Activated CD4-positive, alpha-beta memory T cell treated with anti-CD3 and anti-CD28 coated beads, Interleukin-2, amount 10 ng/mL, durations not matched to agents 7 days and 5 days (primary cell): ENCODE measurements at places on chromosomes 4 and X. TPM values are rescaled to one million over a fixed set of nuclear protein-coding genes. Genes with fewer than 3 reads are reported as not detected.

SMIM43 gene
- not detected for total RNA-seq

MAOB gene
- total RNA-seq, result not detected

HSD17B13 gene
- total RNA-seq, result 0.10 TPM

GASK1B gene
- not detected for total RNA-seq

ZNF141 gene
- total RNA-seq, result 22.1 TPM

DNA sequence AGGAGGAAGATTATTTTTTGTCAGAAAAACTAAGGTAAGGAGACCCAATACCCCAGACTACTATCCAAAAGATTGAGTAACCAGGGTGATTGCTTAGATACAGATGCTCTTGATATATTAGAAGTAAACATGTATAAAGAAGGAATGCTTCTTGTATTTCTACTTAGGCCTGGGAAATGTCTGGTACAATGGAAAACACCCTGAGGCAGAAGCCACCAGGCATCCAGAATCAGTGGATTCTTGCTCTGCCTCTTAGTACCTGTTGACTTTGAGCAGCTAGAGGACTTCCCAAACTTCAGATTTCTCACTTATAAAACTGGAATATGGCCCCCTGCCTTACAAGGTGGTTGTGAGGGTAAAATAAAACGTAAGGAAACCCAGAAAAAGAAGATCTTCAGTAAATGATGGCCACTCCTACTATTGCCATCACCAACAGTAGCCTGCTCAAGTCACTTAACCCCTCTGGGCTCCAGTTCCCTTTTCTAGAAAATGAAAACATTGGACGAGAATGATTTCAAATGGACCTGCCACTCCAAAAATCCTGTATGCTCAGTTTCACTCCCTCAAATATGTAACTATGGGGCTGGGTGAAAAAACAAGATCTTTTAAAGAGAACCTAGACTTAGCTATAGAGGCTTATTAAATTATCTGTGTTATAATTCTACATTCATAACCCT, 56.6 kb downstream of the AMELX start:
- H3K36me3 ChIP-seq, result no peaks in the 10 kb centered on the region
- no peak overlapping the region for H3K4me3 ChIP-seq
- no peaks in the 10 kb centered on the region for H3K27me3 ChIP-seq
- no peak overlapping the region for H3K27ac ChIP-seq
- H3K4me1 ChIP-seq, result no peaks in the 10 kb centered on the region
- DNase-seq, result no peak

- no peak overlapping the region for H3K27ac ChIP-seq
- H3K4me3 ChIP-seq, result no peak overlapping the region
- no peaks in the 10 kb centered on the region for H3K27me3 ChIP-seq
Observed at GRCh38 chrX:14013054-14013453, 16.6 kb downstream of the GEMIN8 start.

DNA sequence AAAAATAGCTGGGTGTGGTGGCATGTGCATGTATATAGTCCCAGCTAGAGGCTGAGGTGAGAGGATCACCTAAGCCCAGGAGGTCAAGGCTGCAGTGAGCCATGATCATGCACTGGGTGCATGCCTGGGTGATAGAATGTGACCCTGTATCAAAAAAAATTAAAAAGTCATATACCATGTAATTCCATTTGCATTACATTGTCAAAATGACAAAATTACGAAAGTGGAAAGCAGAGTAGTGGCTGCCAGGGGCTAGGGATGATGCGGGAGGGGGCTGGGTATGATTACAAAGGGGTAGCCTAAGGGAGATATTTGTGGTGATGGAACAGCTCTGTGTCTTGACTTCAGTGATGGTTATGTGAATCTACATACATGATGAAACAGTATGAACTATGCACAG, 97.8 kb downstream of the KDR start:
- DNase-seq, result no peak
- no peak overlapping the region for H3K4me3 ChIP-seq
- no peaks in the 10 kb centered on the region for H3K27me3 ChIP-seq
